ENCODE measurements at places on chromosomes 2 and 18.

DNA sequence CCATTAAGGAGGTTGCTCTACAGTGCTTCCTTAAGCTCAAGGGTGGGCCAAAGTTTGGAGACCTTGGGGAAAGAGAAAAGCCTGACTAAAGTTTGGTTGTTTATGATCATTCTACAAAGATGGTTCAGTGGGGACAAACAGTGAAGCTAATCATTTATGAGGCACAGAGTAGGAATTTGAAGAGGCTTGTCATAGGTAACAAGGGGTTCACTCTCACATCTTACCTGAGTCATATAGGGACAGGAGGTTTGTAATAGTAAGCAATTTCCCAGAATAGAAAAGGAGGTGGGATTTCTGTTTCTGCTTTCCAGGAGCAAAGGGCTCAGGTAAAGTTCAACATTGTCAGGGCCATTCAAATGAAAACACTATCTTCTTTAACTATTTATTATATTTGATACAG is 787.9 kb downstream of the CPS1 start:
- no peak for DNase-seq

GRCh38 chr2:60515721-60516226 is 37.7 kb downstream of the BCL11A start:
- no peak for DNase-seq

- DNase-seq = no peak
These were observed 47.4 kb downstream of the CACNB4 start for GRCh38 chr2:152051436-152051835.

DNA sequence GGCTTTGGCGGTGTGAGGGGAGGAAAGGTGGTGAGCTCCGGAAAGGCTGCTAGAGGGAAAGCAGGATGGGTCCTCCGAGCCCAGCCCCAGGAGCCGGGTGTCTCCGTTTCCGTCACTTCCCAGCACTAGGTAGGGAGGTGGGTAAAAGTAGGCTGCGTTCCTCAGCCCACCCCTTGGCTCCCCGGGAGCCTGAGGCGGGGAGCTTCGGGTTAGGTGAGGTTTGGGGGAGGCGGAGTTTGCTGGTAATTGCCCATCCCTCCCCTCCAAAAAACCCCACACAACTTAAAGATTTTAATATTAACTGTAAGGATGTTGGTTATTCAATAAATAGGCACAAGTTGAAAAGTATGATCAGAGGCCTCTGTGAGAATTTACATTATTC is 552 bp upstream of the ATF2 start:
- DNase-seq = no peak

DNA sequence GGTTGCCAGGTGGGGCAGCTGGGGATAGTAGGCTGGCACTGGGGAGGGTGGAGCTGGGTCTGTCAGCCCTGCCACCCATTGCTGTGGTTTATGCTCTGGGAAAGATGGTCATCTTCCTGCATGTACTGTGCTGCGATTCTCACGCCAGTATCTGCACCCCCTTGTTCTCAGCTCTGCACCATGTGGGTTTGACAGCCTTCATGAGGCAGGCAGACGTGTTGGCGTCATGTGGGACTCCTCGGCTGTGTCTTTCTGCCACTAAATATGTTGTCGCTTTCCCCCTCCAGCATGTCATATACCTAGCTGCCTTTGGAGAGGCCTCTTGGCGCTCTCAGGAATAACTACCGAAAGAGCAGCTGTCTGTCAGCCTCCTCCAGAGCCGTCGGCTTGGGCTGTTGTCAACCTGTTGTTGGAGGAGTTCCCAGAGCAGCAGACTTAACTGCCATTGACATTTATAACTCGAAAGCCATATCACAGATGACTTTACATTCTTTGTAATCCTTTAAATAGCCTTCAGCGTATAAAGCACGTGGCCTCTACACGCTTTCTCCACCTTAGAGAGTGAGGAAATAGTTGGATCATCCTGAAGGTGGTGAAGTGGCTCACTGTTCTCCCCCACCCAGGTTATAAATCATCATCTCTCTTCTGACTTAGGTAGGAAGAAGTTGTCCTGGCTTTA is 80.4 kb upstream of the MGAT5 start:
- DNase-seq = no peak

GRCh38 chr2:12502759-12503158 is 214.0 kb upstream of the TRIB2 start:
- DNase-seq = no peak

All from right renal pelvis (tissue), 4 donors.